ENCODE measurements at places on chromosomes 6 and 20. TPM values are rescaled to one million over a fixed set of nuclear protein-coding genes. Genes with fewer than 3 reads are reported as not detected.

SLC22A1 gene
- 0.35 TPM for total RNA-seq

C20orf96 gene
- total RNA-seq, result 4.6 TPM

DNA sequence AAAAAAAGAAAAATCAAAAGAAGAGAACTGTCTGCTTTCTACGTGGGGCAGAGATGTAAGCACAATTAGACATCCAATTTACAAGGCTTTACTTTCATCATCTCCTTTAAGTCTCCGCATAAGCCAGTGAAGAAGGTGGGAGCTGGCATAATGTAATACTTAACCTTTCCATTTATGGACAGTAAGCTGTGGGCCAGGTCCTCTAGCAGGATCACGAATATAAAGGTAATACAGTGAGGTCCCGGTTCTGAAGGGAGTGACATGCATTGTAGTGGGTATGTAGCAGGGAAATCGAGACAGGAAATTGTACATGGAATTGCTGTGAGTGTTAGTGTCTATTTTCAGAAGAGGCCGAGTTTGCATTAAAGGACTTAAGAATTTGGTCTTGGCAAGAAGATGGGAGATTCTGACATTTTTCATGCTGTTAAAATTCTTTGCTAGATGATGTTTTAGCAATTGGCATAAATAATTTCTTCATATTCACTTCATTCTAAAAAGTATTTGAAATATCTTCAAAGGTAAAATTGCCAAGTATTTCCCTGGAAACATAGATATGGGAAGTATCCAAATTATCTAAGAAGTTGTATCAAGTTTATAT, 20.4 kb upstream of the POPDC3 start:
- no peak for DNase-seq

DNA sequence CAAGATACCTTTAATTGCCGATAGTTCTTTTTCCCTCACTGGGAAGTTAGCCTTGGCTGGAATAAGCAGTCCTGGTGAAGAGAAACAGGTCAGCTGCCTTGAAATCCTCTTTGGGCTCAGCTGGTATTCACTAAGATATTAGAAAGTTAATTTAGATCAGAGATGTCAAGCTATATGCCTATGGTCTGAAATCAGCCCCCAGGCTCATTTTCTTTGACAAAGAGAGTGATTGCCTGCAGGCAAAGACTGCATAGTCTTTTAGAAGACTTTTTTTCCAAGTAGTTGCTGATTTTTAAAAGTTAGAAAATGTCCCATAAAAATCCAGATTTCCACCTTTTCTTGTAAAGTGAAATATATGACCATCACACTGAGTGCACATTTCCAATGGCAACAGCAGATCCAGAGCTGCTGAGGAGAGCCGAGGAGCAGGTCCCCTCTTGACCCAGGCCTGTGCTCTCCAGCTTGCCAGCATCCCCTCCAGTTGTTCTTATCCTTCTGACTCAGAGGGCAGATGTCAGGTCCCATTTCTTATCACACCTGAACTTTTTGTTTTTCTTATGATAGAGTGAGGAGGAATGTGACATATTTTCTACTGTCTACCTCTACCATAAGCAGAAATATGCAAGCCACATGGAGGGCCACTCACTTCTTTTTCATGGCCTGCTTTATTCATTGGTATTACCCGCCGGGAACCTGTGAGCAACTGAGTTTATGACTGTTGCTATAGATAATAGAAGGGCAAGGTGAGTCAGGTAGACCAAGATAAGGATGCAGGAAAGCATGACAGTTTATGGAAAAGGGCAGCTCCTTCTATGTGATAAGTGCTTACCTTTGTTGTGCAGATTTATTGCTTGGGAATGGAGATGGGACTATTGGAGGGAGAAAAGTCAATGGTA, 17.6 kb upstream of the L3MBTL3 start:
- DNase-seq, result no peak

SSTR4 gene
- total RNA-seq, result not detected

- DNase-seq, result no peak
These were observed 17.6 kb downstream of the PRDM1 start for GRCh38 chr6:106103728-106104109.

CGA gene
- not detected for total RNA-seq

DNA sequence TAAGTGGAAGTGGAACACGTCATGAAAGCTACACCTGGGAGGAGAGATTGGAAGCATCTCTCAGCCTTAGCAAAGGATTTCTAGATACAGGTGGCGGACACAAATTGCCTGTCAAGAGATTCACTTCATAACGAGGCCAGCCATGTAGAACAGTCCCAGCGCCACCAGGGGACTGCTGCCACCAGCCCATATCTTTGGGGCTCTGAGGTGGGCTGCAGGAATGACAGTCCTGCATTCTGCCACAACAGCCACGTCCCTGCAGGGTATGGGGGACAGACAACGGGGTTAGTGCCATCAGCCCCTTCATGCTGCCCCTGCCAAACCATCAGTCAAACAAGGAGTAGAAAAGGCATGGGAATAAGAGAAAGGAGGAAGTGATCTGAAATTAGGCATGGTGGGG, 81.2 kb upstream of the SASH1 start:
- no peak for DNase-seq

DNA sequence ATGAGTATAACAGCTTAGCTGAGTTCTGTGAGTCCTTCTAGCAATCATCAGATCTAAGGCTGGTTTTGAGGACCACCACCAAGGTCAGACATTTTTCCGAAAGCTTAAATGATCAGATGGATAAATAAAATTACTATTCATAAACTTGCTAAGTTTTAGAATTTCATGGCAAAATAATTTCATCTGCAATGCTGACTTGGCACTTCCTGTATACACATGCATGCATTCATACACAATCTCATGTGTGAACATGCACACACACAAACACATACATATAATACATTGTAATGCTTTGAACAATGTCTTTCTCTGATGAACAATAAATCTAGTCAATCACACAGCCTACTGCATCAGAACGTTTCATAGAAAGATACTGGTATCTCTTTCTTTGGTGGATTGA, 1068.3 kb downstream of the HACE1 start:
- no peak for DNase-seq

WFDC10B gene
- total RNA-seq, result not detected

- DNase-seq, result no peak
These were observed 96.4 kb downstream of the RPS12 start for GRCh38 chr6:132910759-132911158.

DNA sequence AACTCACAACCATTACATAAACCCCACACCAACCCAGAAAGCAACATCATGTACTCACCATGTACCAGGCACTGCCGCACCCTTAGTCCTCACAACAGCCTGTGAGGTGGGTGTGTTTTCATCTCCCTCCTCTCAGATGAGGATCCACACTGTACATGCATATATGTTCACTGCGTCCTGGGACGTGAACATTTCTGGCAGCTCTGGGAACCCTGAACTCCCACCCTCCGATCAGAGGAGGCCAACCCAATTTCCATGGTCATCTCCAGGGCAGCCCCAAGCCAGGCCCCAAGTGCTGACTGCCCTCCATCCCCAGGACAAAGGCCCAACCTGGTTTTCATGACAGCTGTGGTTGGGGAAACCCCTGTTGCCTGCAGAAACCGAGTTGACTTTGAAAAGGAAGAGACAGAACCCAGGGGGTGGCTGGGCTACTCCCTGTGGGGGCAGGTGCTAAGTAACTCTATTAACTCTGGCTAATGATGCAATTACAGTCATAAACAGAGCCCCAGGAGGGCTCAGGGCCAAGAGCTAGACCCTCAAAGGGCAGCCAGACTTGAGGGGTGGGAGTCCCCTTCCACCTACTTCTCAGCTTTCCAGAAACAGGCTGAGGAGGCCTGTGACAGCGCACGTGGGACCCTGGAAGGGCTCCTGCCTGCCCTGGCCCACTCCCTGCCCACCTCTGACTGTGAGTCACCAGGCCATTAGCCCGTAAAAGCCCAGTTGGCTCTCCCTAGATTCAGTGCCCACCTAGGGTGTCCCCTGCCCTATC, 2.6 kb downstream of the TFEB start:
- peak; percentile 37 for DNase-seq

DNA sequence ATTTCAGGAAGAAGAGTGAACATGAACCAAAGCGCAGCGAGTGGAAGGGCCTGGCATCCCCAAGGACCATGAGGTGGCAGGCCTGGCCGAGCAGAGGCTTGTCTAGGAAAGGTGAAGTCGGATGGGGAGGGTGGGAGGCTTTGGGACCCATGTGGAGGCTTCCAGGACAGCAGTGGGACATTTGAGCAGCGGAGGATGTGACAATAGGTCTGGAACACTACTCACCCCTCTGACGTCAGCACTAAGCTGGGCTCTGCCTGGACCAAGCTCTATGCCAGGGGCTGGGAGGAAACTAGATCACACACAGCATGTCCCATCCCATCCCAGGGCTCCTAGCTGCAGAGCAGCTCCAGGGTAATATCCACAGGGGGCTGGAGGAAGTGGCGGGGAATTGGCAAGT, 175.3 kb upstream of the RIN2 start:
- no peak for DNase-seq

DNA sequence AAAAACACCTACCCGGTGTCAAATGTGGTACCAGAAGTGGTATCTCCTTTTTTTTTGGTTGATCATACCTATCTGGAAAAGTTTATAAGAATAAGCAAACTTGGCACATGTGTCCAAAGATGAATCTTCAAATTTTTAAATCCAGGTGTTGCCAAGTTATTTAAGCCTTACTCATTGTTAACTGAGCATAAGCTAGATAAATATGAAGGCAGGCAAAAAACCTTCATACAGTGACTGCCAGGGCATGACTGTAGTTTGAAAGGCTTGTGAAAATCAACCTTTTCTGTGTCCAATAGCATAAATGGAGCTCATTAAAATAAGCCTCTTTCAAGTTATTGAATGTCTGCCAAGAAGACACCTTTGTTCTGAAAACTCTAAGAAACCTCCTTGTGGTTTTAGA, 699.2 kb downstream of the DOK5 start:
- no peak for DNase-seq

GRCh38 chr20:4300921-4301320, 285.6 kb upstream of the RNF24 start:
- DNase-seq, result no peak

- no peak for DNase-seq
These were observed 25.6 kb downstream of the KCNQ5 start for GRCh38 chr6:72647489-72647888.

GRCh38 chr6:129890164-129890563, 29.0 kb upstream of the TMEM244 start:
- no peak for DNase-seq

- no peak for DNase-seq
These were observed 156.7 kb upstream of the TENT5A start for GRCh38 chr6:81909162-81909561.

GRCh38 chr6:3356056-3356823, 97.5 kb downstream of the PSMG4 start:
- DNase-seq, result peak; percentile 73

ADA gene
- 8.9 TPM for total RNA-seq

DNA sequence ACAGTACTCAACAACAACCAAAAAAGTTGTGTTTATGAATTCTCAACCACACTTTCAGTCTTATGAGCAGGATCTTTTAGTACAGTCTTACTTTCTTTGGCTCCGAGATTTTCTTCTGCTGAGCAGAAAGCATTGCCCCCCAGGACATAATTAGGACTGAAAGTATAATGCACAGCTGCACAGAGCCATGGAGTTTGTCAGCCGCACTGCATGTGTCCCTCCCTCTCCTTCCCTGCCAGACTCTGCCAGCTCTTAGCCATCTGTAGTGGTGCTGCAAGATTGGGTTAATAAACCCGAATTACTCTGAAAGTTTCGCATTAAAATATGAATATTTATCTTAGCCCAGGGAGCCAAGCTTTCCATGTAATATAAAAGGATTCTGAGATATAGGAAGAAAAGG, 179.6 kb upstream of the PTCHD4 start:
- no peak for DNase-seq

DNA sequence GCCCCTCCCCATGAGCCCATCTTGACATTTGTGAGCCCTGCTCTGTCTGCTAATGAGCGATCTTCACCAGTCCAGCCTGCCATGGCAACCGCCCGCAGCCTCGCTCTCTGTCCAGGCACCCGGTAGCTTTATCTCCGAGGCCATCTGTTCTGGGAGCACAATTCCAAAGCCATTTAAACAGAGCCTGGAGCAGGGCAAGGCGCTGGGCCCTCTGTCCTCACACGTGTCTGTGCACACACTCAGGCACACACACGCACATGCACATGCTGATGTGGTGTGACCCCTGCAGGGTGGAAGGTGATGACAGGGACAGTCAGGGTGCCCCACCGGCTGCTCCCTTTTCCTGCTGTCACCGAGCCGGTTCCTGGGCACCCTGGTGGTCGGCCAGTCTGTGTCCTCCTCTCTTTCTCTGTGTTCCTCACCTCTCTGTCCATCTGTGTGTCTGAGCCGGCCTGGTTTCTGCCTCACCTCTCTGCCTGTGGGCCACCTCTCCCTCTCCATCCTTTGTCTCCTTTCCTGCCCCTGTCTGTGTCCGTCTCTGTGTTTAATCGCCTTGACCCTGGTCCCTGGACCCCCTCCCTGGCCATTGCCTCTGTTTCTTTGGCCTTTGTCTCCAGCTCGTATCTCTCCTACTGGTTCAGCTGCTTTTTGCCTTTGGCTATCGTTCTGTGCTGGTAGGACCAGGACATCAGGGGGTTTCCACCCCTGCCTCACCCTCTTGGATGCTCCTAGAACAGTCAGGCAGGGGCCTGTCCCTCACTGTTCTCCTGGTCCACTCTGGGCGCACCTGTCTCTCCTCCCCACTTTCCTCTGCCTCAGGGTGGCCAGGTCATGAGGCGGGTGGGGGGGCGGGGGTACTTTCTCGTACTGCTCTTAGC, 8.8 kb upstream of the MYT1 start:
- DNase-seq, result no peak

GRCh38 chr20:50388733-50389437, 121.3 kb upstream of the PTPN1 start:
- no peak for DNase-seq

DNA sequence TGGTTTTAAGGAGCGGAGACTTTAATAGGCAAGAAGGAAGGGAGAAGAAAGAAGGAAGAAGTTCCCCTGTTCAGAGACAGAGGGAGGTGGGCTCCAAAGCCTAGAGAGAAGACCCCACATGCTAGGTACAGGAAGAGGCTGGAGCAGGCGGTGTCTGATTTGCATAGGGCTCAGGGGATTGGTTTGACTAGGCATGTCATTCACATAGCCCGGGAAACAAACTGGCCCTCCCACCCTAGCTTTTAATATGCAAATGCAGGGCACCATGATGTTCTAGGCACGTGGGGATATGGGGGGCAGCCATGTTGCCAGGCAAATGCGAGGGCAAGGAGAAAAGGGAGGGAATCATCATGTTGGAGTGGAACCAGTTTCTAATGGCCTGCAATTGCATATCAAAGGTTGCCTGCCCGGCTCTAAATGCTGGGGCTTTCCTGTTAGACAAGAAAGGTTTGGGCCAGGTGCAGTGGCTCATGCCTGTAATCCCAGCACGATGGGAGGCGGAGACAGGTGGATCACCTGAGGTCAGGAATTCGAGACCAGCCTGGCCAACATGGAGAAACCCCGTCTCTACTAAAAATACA, 34.3 kb upstream of the AGPAT4 start:
- no peak for DNase-seq

ITPR3 gene
- 6.0 TPM for total RNA-seq

TRERF1 gene
- total RNA-seq, result 1.5 TPM

NKX2-4 gene
- total RNA-seq, result not detected

- DNase-seq, result no peak
These were observed 170.2 kb downstream of the THBS2 start for GRCh38 chr6:169083508-169083874.

FAM229B gene
- total RNA-seq, result 86.6 TPM

- no peak for DNase-seq
These were observed 12.4 kb upstream of the GRIK2 start for GRCh38 chr6:101380897-101381630.

SLC32A1 gene
- total RNA-seq, result not detected

Data from Right ventricle myocardium superior (tissue), 1 donor.